ENCODE measurements at places on chromosomes 12 and 14.

DNA sequence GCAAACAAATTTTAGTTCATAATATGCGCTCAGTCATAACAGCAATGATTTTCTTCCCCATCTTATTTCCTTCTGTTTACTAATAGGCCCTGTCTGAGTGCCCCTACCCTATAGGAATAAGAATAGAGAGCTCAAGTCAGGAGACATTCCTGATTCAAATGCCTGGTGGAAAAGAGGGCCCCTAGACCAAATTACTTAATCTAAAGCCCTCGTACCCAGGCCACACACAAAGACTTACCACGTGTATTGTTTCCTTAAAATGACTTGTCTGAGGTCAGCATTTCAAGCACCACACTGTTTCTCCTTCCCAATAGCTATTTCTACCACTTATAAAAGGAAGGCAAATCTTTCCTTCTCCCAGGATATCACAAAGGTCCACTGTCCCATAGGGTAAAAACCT, 314.9 kb upstream of the TMTC1 start:
- DNase-seq = no peak

DNA sequence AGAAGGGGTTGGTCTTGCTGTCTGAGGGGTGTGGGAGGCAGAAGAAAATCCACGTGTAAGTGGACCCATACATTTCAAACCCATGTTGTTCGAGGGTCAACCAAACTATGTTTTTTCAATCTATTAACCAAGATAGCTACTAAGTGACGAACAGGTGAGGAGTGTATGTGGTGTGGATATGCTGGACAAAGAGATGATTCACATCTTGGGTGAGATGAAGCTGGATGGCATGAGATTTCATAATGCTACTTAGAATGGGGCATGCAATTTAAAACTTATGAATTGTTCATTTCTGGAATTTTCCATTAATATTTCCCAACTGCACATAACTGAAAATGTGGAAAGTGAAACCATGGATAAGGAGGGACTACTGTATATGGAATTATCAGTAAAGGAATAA, 17.9 kb upstream of the KTN1 start:
- no peak for DNase-seq

- DNase-seq = no peak
These were observed 42.4 kb downstream of the ITPK1 start for GRCh38 chr14:93073358-93073707.

GRCh38 chr12:52795694-52796428, at the start of gene KRT3:
Gene KRT3 (minus strand): TSS chr12:52796117. CDS start chr12:52796042, 75 bp downstream.
- no peak for DNase-seq

GRCh38 chr12:116561181-116561821, 2.1 kb downstream of the MAP1LC3B2 start:
- no peak for DNase-seq

DNA sequence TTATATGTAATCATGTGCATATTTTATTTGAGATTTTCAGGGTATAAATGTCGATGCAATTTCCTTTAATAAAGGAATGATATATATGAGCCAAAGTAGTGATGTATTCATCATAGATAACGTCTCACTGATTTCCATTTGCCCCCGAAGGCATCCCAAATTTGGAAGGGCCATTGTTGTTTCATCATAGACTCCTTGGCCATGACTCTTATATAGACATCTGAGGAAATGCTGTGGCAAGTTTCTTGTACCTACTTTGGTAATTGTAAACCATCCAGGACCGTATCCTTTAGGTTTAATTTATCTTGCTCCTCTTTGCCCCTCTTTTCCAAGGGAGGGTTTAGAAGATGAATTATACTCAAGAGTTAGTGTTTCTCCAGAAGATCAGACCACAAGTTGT, 84.7 kb downstream of the SAMD4A start:
- DNase-seq = no peak

GRCh38 chr12:104294927-104295668, 8.4 kb upstream of the EID3 start:
- no peak for DNase-seq

DNA sequence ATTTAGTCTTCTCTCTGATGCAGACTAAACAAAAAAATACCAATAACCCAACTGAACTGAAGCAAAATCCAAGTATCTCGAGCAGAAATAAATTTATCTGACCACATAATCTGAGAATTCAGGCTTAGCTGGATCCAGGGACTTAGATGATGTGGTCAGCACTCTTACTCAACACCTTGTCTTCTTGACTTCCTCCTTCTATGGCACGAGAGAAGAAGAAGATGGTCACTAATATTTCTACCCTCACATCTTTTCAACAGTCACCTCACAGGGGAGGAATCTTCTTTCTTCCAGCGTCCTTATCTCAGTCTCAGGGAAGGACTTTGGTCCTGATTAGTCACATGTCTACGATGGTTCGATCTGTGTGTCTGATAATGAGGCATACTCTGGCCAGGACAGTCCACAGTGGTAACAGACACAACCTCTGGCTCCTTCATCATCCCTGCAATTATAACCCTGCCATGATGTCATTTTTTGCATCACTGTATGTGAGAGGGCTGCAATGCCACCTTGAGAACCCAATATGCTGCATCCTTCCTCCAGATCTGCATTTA, 15.8 kb downstream of the RGS6 start:
- DNase-seq = no peak

DNA sequence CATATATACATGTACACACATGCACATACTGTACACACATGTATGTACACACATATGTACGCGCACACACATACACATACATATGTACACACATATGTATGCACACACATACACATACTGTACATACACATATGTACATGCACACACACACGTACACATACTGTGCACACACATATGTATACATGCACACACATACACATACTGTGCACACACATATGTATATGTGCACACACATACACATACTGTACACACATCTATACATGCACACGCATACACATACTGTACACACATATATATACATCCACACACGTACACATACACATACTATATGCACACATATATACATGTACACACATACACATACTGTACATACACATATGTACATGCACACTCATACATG, 119.4 kb downstream of the ZFP36L1 start:
- no peak for DNase-seq

GRCh38 chr14:53620890-53621289, 335.7 kb downstream of the BMP4 start:
- DNase-seq = no peak

DNA sequence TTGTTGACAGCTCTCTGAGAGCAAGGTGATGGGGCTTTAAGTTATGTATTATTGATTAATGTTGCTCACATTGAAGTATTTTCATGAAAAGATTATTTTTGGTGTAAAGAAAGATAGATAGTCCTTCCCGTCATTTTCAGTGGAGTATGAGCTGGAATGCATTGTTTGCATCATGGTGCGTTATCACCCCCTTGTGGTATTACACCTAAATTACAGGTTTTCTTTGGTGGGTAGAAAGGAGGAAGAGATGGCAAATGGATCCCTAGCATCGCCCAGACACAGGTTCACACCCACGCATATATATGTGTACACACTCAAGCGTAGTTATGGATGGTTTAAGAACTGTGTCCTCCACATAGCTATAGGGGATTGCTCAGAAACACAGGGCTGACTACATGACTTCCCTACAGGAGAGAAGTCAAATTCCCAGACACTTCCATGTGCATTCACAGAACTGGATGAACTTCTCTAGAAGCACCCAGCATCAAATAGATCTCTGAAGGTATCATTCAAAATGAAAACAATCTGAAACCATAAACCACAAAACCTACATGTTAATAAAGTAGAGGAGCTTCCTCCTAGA, 14.4 kb upstream of the SERPINA10 start:
- no peak for DNase-seq

- DNase-seq = no peak
These were observed 723.3 kb upstream of the FLRT2 start for GRCh38 chr14:84806622-84807021.

DNA sequence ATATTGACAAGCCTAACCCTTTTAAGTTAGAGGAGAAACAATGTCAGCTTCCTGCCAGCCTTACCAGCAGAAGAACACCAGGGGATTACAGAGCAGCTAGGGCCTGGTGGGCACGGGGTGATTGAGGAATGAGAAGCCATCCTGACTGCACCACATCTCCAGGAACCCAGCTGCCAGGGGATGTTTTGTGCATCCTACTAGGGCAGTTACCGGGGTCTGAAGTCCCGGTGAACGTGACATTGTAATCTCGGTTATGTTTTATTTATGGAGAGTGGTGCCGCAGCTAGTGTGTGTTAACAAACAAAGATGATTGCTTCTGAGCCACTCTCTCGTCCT, 115.9 kb downstream of the BCL11B start:
- DNase-seq = no peak

DNA sequence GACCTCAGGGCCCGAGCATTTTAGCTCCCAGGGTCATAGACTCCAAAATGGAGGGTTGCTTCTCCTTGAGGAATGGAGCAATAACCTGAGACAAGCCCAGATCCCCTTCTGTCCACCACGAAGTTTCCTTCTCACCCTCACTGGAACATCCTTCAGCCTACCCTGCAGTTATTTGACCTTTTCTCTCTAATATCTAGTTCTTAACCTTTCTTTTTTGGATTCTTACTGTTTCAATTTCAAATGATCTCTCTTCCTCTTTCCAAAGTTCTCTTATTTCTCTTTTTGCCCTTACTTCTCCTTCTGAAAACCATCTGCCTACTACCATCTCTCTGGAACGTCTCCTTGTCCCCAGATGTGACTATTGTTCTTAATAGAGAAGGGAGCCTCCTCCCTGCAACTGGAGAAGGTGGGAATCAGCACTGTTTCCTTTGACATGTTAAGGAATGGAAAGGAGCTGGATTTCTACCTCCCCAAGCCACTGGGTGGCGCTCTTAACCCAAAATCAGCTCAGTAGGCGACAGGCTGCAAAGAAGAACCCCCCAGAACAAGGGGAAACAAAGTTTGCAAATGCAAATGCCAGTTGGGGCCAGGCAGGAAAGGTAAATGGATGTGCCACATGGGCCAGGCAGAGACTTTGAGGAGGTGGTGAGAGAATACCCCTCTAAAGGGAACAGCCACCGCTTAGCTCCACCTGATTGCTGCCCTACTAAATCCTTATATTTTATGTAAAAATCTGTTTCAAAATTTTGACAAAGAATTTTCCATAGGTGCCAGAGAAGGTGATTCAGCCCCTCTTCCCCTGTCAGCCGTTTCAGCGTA, 22.4 kb upstream of the PDE1B start:
- no peak for DNase-seq

- DNase-seq = no peak
These were observed 3.6 kb downstream of the CLEC7A start for GRCh38 chr12:10126413-10126812.
